Peyer's patch (tissue), 4 donors: ENCODE measurements at places on chromosomes 5 and 9. TPM values are rescaled to one million over a fixed set of nuclear protein-coding genes. Genes with fewer than 3 reads are reported as not detected.

NR4A3 gene
- 2.5 TPM for total RNA-seq

DNA sequence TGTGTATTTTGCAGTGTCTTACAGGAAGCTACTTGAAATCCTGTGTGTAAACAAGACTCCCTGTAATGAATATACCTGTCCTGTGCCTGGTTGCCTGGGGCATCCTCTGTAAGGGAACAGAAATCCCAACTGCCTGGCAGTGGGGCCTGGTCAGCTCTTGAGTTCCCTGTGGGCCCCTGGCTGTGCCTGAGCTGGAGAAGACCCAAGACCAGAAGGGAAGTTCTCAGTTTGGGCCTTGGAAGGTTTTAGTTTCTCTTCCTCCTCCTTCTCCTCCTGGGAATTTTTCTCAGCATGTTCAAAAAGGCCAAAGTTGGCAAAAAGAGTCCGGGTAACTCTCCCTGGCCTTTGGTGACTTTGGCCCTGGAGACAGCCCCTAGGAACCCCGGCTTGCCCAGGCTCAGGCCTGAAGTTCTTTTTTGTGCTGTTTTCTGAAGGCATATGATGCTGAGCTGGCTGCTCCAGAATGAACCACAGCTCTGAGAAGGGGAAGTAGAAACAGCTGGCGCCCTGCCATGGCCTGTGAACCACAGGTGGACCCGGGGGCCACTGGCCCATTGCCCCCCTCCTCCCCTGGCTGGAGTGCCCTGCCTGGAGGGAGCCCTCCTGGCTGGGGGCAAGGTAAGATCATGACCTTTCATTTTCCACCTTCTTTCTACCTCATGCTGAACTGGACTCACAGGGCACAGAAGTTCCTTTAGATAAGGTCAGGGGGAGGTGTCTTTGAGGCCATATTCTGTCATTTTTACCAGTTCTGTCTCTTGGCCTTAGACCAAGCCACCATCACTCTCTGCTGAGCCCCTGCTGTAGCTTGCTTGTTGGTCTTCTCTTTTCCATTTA lies 5.8 kb downstream of the TMEM268 start:
- no peak overlapping the region for H3K4me3 ChIP-seq
- peak overlapping the region; percentile 31 for H3K27ac ChIP-seq
- no peaks in the 10 kb centered on the region for H3K36me3 ChIP-seq
- no peaks in the 10 kb centered on the region for H3K27me3 ChIP-seq

GRCh38 chr9:132798817-132799790 lies 79.0 kb downstream of the AK8 start:
- H3K27ac ChIP-seq, result no peak overlapping the region
- DNase-seq, result no peak
- H3K4me3 ChIP-seq, result no peak overlapping the region
- H3K27me3 ChIP-seq, result no peaks in the 10 kb centered on the region
- peaks cover 4% of the 10 kb centered on the region for H3K4me1 ChIP-seq

GRCh38 chr9:98186236-98186635 lies 6.2 kb downstream of the CORO2A start:
- H3K4me1 ChIP-seq, result no peaks in the 10 kb centered on the region
- DNase-seq, result no peak
- H3K27ac ChIP-seq, result peak overlapping the region; percentile 26
- no peaks in the 10 kb centered on the region for H3K36me3 ChIP-seq
- no peak overlapping the region for H3K4me3 ChIP-seq
- H3K27me3 ChIP-seq, result no peaks in the 10 kb centered on the region
